ENCODE measurements at places on chromosomes 13 and 19. TPM values are rescaled to one million over a fixed set of nuclear protein-coding genes. Genes with fewer than 3 reads are reported as not detected.

ACER1 gene
- not detected for total RNA-seq

ZFR2 gene
- total RNA-seq: not detected

FPR1 gene
- 6.0 TPM for total RNA-seq

SLC5A5 gene
- not detected for total RNA-seq

CBARP gene
- total RNA-seq: 0.98 TPM

OR4F17 gene
- total RNA-seq: not detected

IZUMO2 gene
- total RNA-seq: not detected

NLRP5 gene
- not detected for total RNA-seq

LGALS4 gene
- total RNA-seq: 0.80 TPM

VAV1 gene
- 10.2 TPM for total RNA-seq

CGB8 gene
- total RNA-seq: not detected

ZNF681 gene
- 6.1 TPM for total RNA-seq

- no peak overlapping the region for H3K4me3 ChIP-seq
- no peak overlapping the region for H3K27ac ChIP-seq
- no peaks in the 10 kb centered on the region for H3K4me1 ChIP-seq
- no peak for DNase-seq
Observed at GRCh38 chr13:107582171-107582570, 633.2 kb downstream of the LIG4 start.

DNA sequence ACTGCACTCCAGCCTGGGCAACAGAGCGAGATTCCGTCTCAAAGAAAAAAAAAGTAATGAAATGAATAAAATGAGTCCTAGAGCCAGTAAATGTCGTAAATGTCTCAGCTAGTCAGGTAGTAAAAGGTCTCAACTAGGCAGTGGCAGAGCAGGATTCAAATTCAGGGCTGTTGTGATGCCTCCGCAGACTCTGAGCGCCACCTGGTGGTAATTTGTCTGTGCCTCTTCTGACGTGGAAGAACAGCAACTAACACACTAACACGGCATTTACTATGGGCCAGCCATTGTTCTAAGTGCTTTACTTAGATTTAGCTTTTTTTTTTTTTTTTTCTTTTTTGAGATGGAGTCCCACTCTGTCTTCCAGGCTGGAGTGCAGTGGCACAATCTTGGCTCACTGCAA is 30.2 kb downstream of the CYP2F1 start:
- no peak overlapping the region for H3K27ac ChIP-seq
- no peaks in the 10 kb centered on the region for H3K4me1 ChIP-seq
- no peaks in the 10 kb centered on the region for H3K36me3 ChIP-seq

GRCh38 chr19:1134431-1134830 is 30.6 kb downstream of the GPX4 start:
- peaks cover 29% of the 10 kb centered on the region for H3K4me1 ChIP-seq
- peak overlapping the region; percentile 99 for H3K27ac ChIP-seq
- no peaks in the 10 kb centered on the region for H3K36me3 ChIP-seq
- no peak overlapping the region for H3K4me3 ChIP-seq
- no peaks in the 10 kb centered on the region for H3K27me3 ChIP-seq
- DNase-seq: no peak

DNA sequence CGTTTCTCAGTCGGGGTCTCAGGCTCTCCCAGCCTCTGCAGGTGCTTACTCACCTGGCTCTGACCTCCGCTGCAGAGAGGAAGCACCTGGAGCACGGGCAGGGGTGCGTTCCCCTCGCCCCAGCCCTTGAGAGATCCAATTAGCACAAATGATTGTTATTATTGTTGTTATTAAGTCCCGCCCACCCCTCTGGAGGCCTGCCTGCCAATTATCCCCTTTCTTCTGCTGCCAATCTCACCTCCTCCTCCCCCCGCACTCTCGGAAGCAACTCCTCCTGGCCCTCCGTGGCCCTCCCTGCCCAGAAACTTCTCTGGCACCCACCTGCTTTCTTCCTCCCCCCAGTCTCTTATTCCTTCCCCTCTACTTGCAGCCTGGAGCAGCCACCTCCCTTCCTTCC is 8.8 kb downstream of the ZNF787 start:
- peaks cover 5% of the 10 kb centered on the region for H3K4me1 ChIP-seq
- H3K27ac ChIP-seq: peak overlapping the region; percentile 73

DNA sequence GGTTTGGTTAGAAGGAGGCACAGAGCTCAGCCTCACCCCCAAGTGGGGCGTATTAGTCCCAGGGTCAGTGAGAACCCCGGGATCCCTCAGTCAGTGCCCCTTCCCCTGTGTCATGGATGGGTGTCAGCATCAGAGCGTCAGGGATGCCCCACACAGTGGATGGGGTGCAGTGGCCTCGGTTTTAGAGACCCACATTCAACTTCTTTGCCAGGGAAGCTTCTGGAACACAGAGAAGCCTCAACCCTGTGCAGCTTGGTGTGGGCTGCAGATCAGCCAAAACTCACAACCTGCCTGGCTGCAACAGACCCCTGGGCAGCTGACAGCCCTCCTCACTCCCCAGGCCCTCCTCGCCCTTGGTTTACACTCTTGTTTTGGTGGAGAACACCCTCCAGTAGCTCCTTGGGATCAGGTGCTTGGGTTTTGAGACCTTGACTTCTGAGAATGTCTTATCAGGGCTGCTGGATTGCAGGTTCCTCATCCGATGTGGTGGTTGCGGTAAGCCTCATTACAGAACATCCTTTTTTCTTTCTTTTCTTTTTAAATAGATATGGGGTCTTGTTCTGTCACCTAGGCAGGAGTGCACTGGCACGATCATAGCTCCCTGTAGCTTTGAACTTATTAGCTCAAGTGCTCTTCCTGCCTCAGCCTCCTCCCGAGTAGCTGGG is 11.0 kb downstream of the ZNF333 start:
- no peak overlapping the region for H3K4me3 ChIP-seq
- no peak for DNase-seq
- no peak overlapping the region for H3K27ac ChIP-seq
- no peaks in the 10 kb centered on the region for H3K27me3 ChIP-seq

DNA sequence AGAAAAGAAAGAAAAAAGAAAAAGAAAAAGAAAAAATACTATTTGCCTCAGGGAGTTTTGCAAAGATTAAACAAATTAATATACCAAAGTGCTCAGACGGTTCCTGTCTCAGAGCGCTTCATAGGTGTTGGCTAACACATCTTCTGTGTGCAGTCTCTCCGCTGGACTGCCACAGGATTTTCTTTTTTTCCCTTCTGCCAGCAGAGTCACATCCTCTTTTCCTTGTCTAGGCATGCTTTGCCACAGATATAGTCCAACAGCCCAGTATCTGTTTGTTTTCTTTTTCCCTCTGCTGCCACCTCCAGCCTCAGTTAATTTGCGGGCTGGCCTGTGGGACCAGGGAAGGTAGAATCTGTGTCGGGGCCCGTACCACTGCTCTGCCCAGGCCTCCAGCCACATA is 3.4 kb upstream of the URAD start:
- DNase-seq: no peak
- H3K27ac ChIP-seq: no peak overlapping the region
- H3K27me3 ChIP-seq: no peaks in the 10 kb centered on the region
- H3K4me3 ChIP-seq: no peak overlapping the region
- H3K36me3 ChIP-seq: no peaks in the 10 kb centered on the region

GRCh38 chr13:42821437-42821836 is 40.1 kb downstream of the FAM216B start:
- H3K36me3 ChIP-seq: no peaks in the 10 kb centered on the region
- H3K4me3 ChIP-seq: no peak overlapping the region
- no peaks in the 10 kb centered on the region for H3K27me3 ChIP-seq
- H3K4me1 ChIP-seq: no peaks in the 10 kb centered on the region
- no peak overlapping the region for H3K27ac ChIP-seq

DNA sequence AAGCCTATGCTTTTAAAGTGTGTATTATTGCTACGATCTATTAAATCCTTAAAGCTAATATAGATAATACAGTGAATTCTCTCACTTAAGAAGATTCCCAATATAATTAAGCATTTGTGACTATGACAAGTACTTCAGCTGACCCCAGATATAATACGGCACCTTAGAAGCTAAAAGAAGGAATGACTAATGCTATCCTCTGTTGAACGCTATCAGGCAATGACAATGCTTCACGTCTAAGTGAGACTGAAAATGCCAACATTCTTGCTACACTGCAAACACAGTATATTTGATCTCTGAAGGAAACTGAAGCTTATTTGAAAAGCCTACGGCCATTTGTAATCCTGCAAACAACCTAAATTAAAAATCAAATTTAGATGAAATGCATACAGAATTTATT is 19.7 kb downstream of the VWA8 start:
- no peaks in the 10 kb centered on the region for H3K27me3 ChIP-seq
- DNase-seq: no peak
- no peak overlapping the region for H3K4me3 ChIP-seq

- no peak for DNase-seq
- H3K4me1 ChIP-seq: no peaks in the 10 kb centered on the region
- peak overlapping the region; percentile 52 for H3K27ac ChIP-seq
- no peak overlapping the region for H3K4me3 ChIP-seq
- H3K27me3 ChIP-seq: no peaks in the 10 kb centered on the region
- no peaks in the 10 kb centered on the region for H3K36me3 ChIP-seq
Observed at GRCh38 chr19:7602935-7603497, 7.4 kb downstream of the CAMSAP3 start.

DNA sequence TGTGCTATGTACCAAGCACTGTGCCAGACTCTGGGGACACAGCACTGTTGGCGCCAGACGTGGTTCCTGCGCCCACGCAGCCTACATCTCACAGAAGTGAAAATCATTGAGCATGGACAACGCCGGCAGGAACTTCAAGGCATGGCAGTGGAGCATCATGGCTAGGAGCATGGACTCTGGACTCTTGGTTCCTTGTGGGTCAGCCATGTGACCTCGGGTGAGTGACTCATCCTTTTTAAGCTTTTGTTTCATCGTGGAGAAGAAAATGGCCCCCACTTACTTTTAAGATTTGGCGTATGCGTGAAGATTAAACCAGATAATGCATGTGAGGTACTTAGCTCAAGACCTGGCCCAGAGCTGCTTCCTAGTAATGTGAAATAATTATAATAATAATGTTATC is 988.5 kb downstream of the UQCRFS1 start:
- no peaks in the 10 kb centered on the region for H3K27me3 ChIP-seq
- no peak for DNase-seq
- H3K36me3 ChIP-seq: no peaks in the 10 kb centered on the region
- no peak overlapping the region for H3K4me3 ChIP-seq

DNA sequence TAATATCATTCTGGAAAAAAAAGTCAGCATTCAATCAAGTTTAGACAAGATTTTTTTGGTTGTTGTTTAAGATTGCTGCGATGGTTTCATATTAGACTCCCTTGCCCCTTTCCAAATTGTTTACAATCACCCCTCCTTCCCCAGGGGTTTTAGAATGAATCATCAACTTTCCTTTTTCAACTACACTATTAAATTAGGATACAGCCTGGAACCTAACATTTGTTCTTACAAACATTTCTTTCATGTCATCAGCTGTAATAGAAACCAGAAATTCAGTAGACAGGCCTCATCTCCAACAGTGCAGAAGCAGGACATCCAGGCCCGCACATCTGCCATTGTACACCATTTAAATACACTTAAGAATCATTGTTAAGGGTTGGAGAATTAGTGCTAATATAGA is 44.4 kb upstream of the WDFY2 start:
- H3K4me1 ChIP-seq: no peaks in the 10 kb centered on the region

GRCh38 chr13:35160896-35161295 is 218.8 kb downstream of the NBEA start:
- H3K27ac ChIP-seq: no peak overlapping the region
- no peak for DNase-seq
- H3K4me1 ChIP-seq: no peaks in the 10 kb centered on the region
- no peak overlapping the region for H3K4me3 ChIP-seq
- no peaks in the 10 kb centered on the region for H3K36me3 ChIP-seq
- H3K27me3 ChIP-seq: no peaks in the 10 kb centered on the region

GRCh38 chr19:7590256-7590655 is 5.4 kb upstream of the CAMSAP3 start:
- DNase-seq: peak; percentile 84
- no peaks in the 10 kb centered on the region for H3K27me3 ChIP-seq
- no peaks in the 10 kb centered on the region for H3K4me1 ChIP-seq
- no peak overlapping the region for H3K4me3 ChIP-seq
- peak overlapping the region; percentile 38 for H3K27ac ChIP-seq

GRCh38 chr13:67228916-67229315 is 1.2 kb downstream of the PCDH9 start:
- no peaks in the 10 kb centered on the region for H3K36me3 ChIP-seq
- H3K4me1 ChIP-seq: no peaks in the 10 kb centered on the region
- no peak overlapping the region for H3K27ac ChIP-seq
- H3K27me3 ChIP-seq: no peaks in the 10 kb centered on the region

- H3K36me3 ChIP-seq: no peaks in the 10 kb centered on the region
- H3K4me3 ChIP-seq: no peak overlapping the region
- no peaks in the 10 kb centered on the region for H3K27me3 ChIP-seq
- peak overlapping the region; percentile 70 for H3K27ac ChIP-seq
- DNase-seq: no peak
Observed at GRCh38 chr13:99311137-99311536, 3.9 kb upstream of the GPR183 start.

DNA sequence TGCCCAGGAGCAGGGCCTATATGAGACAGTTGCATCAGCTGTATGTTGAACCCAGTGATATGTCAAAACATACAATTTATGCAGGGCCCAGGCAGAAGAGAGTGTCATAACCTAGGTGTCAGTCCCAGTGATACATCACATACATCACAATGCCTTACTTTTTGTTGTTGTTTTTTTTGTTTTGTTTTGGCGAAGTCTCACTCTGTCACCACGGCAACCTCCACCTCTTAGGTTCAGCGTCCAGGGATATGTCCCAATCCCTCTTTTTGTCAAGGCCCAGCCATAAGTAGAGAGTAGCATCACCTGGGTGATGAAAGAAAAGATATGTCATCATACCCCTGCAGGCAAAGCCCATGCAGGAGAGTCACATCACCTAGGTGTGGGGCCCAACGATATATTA is 56.8 kb upstream of the ZNF730 start:
- no peak overlapping the region for H3K27ac ChIP-seq
- no peak for DNase-seq
- H3K27me3 ChIP-seq: no peaks in the 10 kb centered on the region
- no peaks in the 10 kb centered on the region for H3K4me1 ChIP-seq

DNA sequence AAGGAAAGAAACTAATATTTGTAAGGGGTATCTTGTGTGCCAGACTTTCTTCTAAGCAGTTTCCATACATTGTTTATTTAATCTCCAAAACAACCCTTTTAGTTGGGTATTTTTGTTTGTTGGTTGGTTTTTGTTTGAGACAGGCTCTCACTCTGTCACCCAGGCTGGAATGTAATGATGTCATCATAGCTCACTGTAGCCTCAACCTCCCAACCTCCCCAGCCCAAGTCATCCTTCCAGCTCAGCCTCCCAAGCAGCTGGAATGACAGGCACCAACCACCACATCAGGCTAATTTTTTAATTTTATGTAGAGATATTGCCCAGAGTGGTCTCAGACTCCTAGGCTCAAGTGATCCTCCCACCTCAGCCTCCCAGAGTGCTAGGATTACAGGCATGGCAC is 41.2 kb upstream of the LSM14A start:
- no peak overlapping the region for H3K4me3 ChIP-seq
- H3K4me1 ChIP-seq: no peaks in the 10 kb centered on the region
- no peaks in the 10 kb centered on the region for H3K27me3 ChIP-seq
- DNase-seq: no peak

GRCh38 chr19:14545716-14546082 is 16.3 kb downstream of the TECR start:
- peaks cover 13% of the 10 kb centered on the region for H3K4me1 ChIP-seq
- H3K27me3 ChIP-seq: no peaks in the 10 kb centered on the region
- no peak for DNase-seq
- H3K4me3 ChIP-seq: no peak overlapping the region

GRCh38 chr19:2491130-2491801 is 15.3 kb downstream of the GADD45B start:
- peak; percentile 89 for DNase-seq
- H3K4me1 ChIP-seq: peaks cover 25% of the 10 kb centered on the region
- H3K36me3 ChIP-seq: no peaks in the 10 kb centered on the region
